ENCODE measurements at places on chromosomes 7 and 10. TPM values are rescaled to one million over a fixed set of nuclear protein-coding genes. Genes with fewer than 3 reads are reported as not detected.

- H3K36me3 ChIP-seq: no peaks in the 10 kb centered on the region
- no peak for DNase-seq
- no peak overlapping the region for H3K27ac ChIP-seq
- H3K4me3 ChIP-seq: no peak overlapping the region
- H3K27me3 ChIP-seq: peaks cover 3% of the 10 kb centered on the region
Observed at GRCh38 chr7:140562926-140563481, 77.6 kb downstream of the DENND2A start.

Gene BMPR1A
- 10.4 TPM for total RNA-seq

Gene FOXL3
- total RNA-seq: not detected

Gene SPDYE16
- 0.69 TPM for total RNA-seq

DNA sequence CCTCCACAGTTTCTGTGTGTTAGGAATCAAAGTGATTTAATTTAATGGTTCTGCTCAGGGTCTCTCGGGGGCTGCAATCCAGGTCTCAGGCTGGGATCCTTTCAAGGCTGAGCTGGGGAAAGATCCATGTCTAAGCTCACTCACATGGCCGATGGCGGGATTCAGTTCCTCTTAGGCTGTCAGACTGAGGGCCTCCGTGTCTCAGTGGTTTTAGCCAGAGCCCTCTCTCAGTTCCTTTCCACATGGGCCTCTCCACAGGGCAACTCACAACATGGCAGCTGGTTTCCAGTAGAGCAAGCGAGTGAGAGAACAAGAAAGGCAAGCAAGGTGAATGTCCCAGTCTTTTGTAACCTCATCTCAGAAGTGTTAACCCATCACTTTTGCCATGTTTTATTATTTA lies 26.9 kb downstream of the CAV1 start:
- H3K36me3 ChIP-seq: no peaks in the 10 kb centered on the region
- no peak for DNase-seq
- H3K27ac ChIP-seq: no peak overlapping the region
- peaks cover 18% of the 10 kb centered on the region for H3K27me3 ChIP-seq
- no peaks in the 10 kb centered on the region for H3K4me1 ChIP-seq

GRCh38 chr7:83677180-83677866 lies 28.4 kb upstream of the SEMA3E start:
- no peaks in the 10 kb centered on the region for H3K4me1 ChIP-seq
- no peaks in the 10 kb centered on the region for H3K27me3 ChIP-seq
- H3K27ac ChIP-seq: no peak overlapping the region
- H3K36me3 ChIP-seq: no peaks in the 10 kb centered on the region
- no peak for DNase-seq

Gene ARPC1B
- 165 TPM for total RNA-seq

GRCh38 chr7:102129636-102130370 lies 156.9 kb upstream of the SH2B2 start:
- H3K27me3 ChIP-seq: no peaks in the 10 kb centered on the region
- peaks cover 8% of the 10 kb centered on the region for H3K36me3 ChIP-seq
- H3K27ac ChIP-seq: no peak overlapping the region
- H3K4me1 ChIP-seq: no peaks in the 10 kb centered on the region
- no peak overlapping the region for H3K4me3 ChIP-seq
- DNase-seq: no peak

DNA sequence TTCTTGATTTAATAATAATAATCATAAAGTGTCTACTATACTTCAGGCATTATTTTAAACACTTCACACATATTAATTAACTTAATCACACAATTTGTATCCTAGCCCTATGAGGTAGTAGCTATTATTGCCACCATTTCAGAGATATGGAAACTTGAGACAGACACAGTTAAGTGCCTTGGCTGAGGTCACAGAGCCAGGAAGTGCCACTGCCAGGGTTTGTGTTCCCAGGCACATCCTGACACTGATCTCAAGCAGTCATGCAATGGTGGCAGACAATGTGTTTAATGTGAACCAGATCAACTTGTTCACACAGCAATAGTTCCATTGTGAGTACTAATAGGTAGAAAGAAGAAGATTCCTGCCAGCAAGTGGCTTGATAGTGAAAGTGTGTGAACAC lies 666.0 kb downstream of the SUGCT start:
- no peak overlapping the region for H3K4me3 ChIP-seq
- no peaks in the 10 kb centered on the region for H3K4me1 ChIP-seq
- DNase-seq: no peak
- no peak overlapping the region for H3K27ac ChIP-seq
- no peaks in the 10 kb centered on the region for H3K27me3 ChIP-seq

GRCh38 chr7:131010717-131011431 lies 276.9 kb upstream of the KLF14 start:
- peaks cover 90% of the 10 kb centered on the region for H3K4me1 ChIP-seq
- no peaks in the 10 kb centered on the region for H3K27me3 ChIP-seq
- peak overlapping the region; percentile 83 for H3K27ac ChIP-seq
- peak overlapping the region; percentile 78 for H3K4me3 ChIP-seq
